HCT116 (cell line): ENCODE measurements at places on chromosomes 1 and 21. TPM values are rescaled to one million over a fixed set of nuclear protein-coding genes. Genes with fewer than 3 reads are reported as not detected.

Gene RGS18
- not detected for total RNA-seq

Gene ACTA1
- total RNA-seq: not detected

Gene LAX1
- 0.12 TPM for total RNA-seq

Gene RNF186
- not detected for total RNA-seq

Gene CRYBG2
- total RNA-seq: 10.5 TPM

Gene TIE1
- not detected for total RNA-seq

Gene KRTAP13-2
- total RNA-seq: not detected

Gene SEMA4A
- total RNA-seq: 0.39 TPM

Gene C1orf94
- total RNA-seq: not detected

Gene TNNI3K
- 0.49 TPM for total RNA-seq

Gene OR2T33
- total RNA-seq: not detected

Gene TPTE
- total RNA-seq: not detected

Gene PAQR6
- total RNA-seq: 10.9 TPM

Gene CASP9
- total RNA-seq: 10.6 TPM

Gene KHDRBS1
- 215 TPM for total RNA-seq
